ENCODE measurements at places on chromosomes 11 and 22. TPM values are rescaled to one million over a fixed set of nuclear protein-coding genes. Genes with fewer than 3 reads are reported as not detected.

DNA sequence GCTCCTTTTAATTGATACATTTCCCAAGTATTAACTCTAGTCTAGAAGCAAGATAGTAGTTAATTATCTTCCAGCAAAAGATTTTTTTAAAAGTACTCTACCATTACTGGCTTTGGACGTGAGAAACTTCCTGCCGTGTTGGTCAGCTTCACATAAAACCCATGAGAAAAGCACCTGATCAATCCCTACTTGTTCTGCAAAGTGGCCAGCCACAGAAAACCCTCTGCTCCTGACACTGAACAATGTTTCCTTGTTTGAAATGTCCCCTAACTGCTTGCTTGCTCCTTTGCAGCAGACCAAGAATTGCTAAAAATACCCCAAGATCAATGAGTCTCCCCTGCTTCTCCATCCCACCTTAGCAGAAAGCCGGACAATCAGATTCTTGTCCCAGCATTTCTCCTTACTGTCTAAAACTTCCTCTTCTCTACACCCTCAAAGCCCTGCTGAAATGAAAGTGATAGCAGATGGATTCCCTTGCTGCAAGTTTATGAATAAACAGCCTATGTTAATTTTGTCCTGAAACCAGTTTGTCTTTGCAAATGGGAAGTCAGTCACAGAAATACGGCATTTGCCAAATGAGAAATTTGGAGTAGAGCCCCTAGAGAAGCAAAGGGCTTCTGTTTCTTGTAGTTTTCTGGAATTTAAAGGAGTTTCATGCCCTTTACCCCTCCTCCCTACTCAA lies 207.1 kb upstream of the ARHGAP20 start:
- DNase-seq = no peak

GRCh38 chr11:35173011-35173511 lies 34.1 kb downstream of the CD44 start:
- DNase-seq = no peak

GRCh38 chr11:42976636-42977217 lies 335.1 kb upstream of the API5 start:
- no peak for DNase-seq

- no peak for DNase-seq
Measured at GRCh38 chr11:132579634-132580327, 952.5 kb downstream of the OPCML start.

DNA sequence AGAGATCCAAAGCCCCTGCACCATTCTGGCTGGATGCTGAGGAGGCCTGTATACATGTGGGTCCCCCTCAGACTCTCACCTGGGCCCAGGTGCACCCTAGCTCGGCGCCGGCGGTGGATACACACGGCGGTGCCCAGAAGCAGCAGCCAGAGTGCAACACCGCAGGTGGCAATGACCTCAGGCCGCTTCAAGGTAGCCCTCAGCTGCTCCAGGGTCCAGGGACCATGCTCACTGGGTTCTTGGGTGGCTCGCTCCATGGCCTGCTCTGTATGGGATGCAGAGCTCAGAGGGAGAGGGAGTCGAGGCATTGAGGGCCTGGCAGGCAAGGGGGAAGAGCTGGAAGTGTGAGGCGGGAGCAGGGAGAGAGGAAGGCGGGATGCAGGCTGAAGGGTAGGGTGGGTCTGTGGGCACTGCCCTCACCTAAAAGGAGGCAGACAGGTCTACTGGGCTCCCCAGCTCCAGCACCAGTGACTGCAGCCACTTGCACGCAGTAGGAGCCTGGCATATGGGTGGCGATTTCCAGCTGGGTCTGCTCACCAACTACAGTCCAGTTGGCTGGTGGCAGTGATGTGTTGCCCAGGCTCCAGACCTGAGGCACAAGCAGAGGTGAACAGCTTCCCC lies 3.8 kb downstream of the ROBO4 start:
- DNase-seq = no peak

DNA sequence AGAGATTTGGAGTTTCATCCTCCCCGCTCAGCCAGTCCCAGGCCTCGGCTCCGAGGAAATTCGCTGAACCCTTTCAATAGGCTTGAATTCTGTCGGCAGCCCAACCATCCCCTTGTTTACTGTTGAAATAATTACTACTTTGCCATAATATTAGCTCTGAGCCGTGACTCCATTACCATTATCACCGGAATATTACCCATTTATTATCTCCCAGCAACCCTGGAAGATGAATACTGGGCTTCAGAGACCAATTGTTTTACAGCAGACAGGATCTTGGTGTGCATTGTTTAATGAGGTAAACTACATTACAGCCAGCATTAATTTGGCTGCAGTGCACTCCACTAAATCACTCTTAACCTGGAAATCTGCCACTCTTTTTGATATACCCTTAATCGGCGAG lies 867.4 kb downstream of the NTM start:
- no peak for DNase-seq

DNA sequence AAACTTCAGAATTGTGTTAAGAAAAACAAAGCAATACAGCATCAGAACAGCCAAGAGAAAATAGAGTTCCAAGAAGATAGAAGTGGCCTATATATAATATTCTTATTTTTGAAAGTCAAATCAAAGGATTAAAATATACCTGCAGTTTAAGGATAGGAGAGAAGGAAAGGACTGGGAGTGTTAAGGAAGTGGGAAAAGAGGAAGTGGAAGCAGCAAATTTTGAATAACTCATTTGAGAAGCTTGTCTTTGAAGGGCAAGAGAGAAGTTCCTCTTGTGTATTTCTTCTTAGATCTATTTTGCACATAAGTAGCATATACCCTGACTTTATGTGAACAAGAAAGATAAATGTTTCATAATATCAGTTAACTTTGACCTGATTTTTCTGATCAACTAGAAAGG lies 62.6 kb upstream of the SLC17A6 start:
- no peak for DNase-seq

- DNase-seq = no peak
Measured at GRCh38 chr11:69947059-69947792, 128.0 kb upstream of the FGF3 start.

The OR5AP2 gene
- not detected for total RNA-seq
